ENCODE measurements at places on chromosomes 2 and 18.

GRCh38 chr2:217787160-217787877 is 215.5 kb downstream of the TNS1 start:
- DNase-seq: no peak

- no peak for DNase-seq
Observed at GRCh38 chr2:217360111-217360510, 500.2 kb upstream of the TNP1 start.

GRCh38 chr2:69693775-69694450 is 48.0 kb upstream of the ANXA4 start:
- DNase-seq: no peak

DNA sequence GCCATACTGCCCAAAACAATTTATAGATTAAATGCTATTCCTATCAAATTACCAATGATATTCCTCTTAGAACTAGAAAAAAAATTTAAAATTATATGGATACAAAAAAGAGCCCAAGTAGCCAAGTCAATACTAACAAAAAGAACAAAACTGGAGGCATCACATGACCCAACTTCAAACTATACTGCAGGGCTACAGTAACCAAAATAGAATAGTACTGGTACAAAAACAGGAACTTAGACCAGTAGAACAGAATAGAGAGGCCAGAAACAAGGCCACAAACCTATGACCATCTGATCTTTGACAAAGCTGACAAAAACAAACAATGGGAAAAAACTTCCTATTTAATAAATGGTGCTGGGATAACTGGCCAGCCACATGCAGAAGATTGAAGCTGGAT is 86.1 kb upstream of the KYNU start:
- DNase-seq: no peak

DNA sequence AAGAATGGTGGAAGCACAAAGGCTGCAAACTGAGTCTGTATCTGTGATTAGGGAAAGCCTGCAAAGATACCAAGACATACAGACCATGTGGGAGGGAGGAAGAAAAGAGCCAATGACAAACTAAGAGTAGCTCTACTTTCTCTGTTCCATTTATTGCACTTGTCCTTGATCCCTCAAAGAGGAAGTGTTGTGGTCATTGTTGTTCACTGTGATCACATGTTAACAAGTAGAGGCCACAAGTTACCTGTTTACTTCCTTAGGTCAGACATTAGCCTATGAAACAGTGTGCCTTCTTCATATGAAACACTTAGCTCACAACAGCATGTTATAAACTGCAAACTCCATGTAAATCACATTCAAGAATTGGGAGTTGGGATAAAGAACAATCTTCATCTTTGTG is 32.6 kb downstream of the MAP2 start:
- no peak for DNase-seq

- no peak for DNase-seq
Observed at GRCh38 chr18:24741965-24742724, 281.7 kb downstream of the HRH4 start.

DNA sequence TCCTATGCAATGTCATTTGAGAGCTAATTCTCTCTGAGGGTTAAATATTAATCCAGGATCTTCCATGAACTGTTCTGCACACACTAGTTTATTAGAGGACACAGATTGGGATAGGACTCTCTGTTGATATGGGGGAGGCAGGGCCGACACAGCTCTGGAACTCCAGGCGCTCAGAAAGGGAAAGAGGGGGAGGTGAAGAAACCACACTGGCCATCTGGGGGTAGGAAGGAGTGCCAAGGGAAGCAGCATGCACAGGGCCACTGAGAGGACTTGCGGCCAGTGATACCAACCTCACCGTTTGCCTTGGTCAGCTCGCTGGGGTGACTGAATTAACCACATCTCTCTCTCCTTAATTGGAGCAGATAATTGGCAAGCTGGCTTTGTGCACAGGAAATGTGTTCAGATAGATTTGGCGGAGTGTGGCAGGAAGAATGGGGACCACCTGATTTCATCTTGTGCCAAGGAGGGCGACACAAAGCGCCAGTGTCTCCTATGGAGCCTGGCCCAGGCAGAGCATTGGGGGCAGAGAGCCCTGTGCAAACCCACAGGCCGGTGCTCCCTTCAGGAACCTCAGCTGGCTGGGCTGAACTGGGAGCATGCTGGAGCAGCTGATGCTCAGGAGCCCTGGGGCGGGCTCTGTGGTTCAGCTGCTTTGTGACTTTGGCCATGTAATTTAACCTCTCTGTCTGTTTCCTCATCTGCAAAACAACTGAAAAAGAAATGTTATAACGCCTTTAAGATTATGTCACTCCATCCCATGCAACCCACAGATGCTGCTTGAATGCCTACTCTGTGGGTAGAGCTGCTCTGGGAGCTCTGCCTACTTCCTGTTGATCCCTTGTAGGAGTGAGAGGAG is 114.7 kb upstream of the STON1 start:
- DNase-seq: peak; percentile 89

DNA sequence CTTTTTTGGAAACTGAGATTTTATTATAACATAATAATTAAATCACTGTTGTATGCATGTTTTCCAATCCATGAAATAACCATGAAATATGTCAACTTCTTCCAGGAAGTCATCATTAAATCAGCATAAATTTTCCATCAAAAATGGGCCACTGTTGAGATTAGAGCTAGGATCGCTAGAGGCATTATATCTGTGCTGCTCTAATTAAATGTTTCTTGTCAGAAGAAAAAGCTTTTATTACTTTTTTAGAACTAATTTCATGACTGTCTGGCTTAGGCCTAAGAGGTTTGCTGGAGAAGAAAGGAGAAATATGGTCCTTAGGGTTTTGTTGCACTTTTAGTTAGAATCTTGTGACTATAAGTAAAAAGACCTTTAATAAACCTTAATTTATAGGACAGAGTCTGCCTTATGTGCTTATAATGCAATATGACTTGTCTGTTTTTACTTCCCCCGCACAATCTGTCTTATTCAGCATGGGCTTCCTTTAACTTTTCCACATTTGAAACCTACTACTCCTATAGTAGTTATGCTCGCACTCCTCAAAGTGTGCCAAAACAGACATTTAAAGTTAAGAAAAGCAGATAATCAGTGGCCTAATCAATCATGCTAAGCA is 363.4 kb upstream of the GCFC2 start:
- no peak for DNase-seq

- DNase-seq: peak; percentile 52
Observed at GRCh38 chr18:74489676-74490075, 6.5 kb upstream of the CNDP2 start.

DNA sequence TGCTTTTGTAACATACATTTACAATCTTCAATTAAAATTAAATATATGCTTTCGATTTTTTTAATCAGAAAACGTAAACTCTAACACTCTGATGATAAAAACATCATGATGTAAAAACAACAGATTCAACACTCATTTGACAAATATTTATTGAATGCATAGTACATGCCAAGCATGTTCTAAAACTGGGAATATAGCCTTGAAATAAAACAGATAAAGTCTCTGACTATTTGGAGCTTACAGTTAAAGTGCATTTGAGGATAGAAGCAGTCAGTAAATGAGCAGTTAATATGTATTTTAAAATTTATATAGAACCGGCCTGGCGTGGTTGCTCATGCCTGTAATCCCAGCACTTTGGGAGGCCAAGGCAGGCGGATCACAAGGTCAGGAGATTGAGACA is 47.8 kb downstream of the TMX3 start:
- DNase-seq: no peak

GRCh38 chr2:2293527-2294089 is 37.5 kb downstream of the MYT1L start:
- no peak for DNase-seq

GRCh38 chr2:65656160-65656718 is 223.8 kb upstream of the SPRED2 start:
- no peak for DNase-seq

GRCh38 chr2:232886176-232886575 is 16.1 kb downstream of the SNORC start:
- DNase-seq: no peak

- DNase-seq: no peak
Observed at GRCh38 chr2:129240061-129240460, 739.4 kb upstream of the RAB6C start.

DNA sequence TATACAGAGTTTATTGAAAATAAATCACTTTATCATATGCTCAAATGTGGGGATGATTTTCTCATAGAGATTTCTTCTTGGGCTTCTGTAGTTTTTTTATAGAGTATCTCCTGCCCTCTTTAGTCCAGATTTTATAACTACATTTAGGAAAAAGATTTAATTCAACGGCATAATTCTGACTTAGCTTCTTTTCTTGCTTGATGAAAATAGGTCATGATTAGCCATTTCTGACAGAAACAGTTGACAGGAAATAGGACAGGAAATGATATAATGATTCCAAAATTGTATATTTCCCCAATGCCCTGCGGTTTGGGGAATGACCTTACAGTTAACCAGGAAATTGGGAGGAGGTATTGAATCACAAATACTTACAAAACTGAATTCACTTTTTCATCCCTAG is 1531.9 kb upstream of the ACVR2A start:
- DNase-seq: peak; percentile 17

DNA sequence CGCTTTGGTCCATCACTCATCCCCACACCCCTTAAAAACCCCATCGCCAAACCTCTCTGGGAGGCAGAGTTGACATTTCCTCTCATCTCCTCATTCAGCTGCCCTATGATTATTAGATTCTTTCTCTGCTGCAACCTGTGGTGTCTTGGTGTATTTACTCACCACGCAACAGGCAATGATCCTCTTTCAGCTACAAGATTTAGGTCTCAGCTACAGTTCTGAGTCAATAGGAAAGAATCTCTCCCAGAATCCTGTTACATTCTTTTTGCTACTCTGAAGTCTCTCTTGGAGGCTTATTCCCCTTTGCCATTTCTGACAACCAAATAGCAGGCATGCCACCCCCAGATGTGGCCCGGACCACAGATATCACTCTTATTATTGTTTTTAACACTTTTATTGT is 468.3 kb upstream of the GYPC start:
- DNase-seq: no peak

DNA sequence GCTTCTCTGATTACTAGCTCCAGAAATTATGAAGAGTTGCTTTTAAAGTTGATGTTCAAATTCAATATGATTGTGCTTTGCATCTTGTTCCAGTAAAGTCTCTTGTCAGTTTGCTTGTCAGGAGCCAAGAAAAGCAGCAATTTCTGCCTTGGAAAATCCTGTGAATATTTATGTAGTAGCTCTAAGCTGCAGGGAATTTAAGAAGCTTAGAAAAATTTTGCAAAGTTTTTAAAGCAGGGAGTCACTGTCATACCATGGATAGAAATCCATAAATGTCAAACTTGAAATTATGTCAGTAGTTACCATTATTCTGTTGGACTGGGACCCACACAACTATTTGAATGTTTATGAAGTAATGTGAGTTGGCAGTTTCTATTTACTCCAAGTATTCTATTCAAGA is 169.3 kb downstream of the TMEM200C start:
- no peak for DNase-seq

DNA sequence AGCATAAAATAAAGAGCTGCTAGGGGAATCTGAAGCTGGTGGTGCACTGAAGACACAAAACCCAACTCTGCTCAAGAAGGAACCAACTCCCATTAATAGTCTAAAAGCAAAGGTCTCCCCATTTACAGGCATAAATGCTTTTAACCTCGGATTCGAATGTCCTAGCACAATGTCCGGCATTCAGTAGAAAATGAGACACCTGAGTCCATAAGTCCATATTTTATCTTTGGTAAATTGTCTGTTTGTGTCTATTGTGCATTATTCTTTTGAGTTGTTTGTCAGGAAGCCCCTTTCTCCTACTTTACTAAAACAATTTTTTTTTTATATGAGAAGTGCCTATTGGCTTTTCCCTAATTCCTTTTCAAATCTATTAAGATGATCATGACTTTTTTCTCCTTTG is 179.5 kb upstream of the SMAD7 start:
- no peak for DNase-seq

GRCh38 chr2:20538308-20539132 is 91.6 kb downstream of the RHOB start:
- peak; percentile 84 for DNase-seq

- no peak for DNase-seq
Observed at GRCh38 chr2:118242216-118242615, 153.9 kb downstream of the INSIG2 start.

- peak; percentile 68 for DNase-seq
Observed at GRCh38 chr2:68839260-68839833, 31.9 kb downstream of the BMP10 start.

- DNase-seq: no peak
Observed at GRCh38 chr2:48914477-48915089, 159.1 kb upstream of the LHCGR start.

DNA sequence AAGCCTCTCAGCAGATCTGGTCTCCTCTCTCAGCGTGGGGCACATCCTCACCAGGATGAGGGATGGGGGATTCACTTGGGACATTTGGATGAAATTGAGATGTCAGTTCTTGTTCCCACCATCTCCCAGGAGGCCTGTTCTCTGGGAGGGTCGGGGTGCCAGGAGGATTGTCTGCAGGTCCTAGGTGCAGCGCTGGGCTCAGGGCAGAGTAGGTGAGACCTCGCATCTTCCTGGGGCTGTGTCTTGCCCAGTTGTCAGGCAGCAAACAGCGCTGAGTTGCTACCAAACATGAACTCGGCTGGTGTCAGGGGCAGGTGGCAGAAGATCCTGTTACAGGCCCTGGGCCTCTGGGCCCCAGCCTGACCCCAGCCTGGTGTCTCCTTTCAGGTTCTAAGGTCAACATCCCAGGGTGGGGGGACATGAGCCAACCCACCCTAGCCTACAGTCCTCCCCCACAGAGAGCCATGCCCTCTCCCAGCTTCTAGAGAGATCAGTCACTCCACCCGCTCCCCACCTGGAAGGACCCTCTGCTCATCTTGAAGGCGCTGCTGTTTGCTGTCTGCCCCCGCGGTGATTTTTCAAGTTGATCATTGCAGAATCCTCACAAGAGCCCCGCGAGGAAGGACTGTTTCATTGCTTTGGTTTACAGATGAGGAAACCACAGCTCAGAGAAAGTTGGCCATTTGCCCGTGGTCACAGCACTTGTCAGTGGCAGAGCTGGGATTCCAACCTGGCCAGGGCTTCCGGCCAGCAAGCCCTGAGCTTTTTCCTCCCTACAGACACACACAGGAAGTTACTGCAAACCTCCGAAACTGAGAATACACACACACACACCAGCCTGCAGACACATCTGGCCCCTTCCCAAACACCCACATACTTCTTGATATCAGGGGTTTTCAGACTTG is 83.9 kb downstream of the STPG4 start:
- DNase-seq: peak; percentile 97

DNA sequence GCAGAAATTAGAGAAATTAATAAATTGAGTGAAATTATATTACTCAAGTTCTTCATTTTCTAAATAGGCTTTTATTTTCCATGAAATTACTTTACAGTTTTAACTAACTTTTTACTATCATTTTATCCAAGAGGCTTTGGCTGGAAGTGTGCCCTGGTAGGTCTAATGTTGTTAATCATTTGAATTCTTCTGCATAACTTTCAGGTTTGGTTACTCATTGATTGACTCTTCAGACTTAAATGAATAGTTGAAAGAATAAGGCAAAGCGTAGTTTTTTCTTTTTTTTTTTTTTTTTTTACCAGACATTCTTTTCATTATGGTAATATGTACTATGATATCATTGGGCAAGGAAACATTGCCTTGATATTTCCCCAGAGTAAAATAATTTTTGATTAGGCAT is 228.4 kb upstream of the MMADHC start:
- DNase-seq: no peak

- DNase-seq: peak; percentile 85
Observed at GRCh38 chr18:3596637-3597384, 146.8 kb downstream of the TGIF1 start.

Measured in SJCRH30 (cell line).